ENCODE measurements at places on chromosomes 5 and 9. TPM values are rescaled to one million over a fixed set of nuclear protein-coding genes. Genes with fewer than 3 reads are reported as not detected.

Gene INSL4
- total RNA-seq, result not detected

GRCh38 chr9:17229945-17230560, 95.2 kb downstream of the CNTLN start:
- DNase-seq, result no peak

DNA sequence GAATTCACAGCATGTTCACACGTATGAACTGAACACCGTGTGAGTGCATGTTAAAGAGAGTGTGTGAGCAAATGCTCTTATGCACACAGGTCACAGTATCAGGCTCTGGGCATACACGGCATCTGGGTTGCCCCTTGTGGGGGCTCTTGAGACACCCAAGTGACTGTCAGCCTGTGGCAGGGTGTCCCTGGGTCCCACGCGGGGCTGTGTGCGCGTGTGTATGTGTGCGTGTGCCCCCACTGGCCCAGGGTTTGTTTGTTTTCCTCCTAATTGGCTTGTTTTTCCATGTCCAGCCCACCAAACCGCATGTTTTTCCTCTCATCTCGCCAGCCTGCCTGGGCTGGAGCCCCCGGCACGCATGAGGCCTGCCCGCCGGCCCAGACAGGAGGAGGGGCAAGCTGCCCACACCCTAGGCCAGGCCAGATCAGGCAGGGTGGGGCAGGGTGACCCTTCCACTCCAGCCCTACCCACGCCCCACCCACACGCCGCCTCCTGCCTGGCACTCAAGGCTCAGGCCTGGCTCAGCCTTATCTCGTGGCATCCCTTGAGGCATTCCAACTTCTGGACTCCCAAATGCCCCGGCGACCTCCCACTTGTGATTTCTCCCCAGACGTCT, 28.8 kb downstream of the CNTFR start:
- DNase-seq, result no peak

DNA sequence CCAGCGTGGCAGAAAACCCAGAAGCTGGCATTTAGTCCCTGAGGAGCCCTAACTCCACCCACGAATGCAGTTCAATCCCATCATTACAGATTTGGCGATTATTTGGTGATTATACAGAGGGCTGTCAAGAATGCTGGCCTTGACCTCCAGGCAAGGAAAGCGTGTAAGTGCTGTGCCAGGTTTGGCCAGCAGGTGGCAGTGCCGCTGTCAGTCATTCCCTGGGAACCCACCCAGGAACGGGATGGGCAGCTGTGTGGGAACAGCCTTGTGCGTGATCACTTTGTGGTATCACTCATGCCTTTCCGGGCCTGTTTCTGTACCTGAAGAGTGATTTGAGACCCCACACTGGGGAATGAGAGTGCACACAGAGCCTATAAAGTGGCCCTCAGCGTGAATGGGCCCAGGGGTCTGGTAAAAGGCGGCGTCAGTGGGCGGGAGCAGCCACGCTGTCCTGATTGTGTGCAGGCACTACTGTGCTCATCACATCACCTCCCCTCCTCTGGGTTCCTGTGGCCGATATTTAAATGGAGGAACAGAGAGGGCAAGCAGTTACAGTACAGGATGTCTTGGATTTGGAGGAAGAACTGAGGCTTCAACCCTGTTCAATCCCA, 215.6 kb downstream of the ROR2 start:
- DNase-seq, result peak; percentile 7

DNA sequence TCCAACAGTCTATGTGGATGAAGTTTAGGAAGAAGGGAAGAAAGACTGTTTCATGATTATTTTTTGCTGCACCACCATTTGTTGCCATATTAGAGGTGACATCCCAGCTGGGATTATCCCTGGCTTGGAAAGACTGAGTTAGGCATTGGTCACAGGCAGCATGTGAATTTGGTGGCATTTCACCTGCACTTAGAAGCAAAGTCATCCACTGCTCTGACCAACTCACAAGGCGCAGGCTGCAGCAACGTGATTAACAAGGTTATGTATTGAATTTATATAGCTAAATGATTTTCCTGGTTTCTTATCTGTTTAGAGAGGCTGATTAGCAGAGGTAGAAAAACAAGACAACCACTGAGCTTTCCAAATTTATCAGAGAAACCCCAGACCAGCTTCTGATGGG, 2.7 kb downstream of the FYB1 start:
- DNase-seq, result no peak

DNA sequence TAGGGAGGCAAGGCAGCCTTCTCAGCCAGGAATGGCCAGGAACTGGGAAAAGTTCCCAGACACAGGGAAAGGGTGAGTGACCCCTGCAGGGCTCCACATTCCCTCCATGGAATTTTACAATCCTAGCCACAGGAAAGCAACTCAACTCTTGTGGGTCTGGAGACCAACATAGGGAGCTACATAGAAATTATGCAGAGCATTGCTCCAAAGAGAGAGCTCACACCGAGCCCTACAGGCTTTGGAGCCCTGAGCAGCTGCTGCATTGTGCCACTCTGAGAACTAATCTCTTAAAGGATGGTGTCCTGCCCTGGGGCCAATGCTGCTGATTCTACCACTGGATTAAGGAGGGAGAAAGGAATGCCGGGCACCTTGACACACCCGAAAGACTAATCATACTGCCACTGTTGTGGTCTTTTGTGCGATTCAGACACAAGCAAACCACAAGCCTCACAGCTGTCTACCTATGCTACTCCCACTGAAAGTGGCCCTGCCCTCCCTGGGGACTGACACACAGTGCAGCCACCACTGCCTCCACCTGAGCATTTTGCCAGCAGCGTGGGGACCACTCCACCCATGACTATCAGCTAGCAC, 1089.8 kb upstream of the NUDT12 start:
- no peak for DNase-seq

- DNase-seq, result no peak
Observed at GRCh38 chr5:174807471-174807870, 83.1 kb downstream of the MSX2 start.

Gene LAMC3
- total RNA-seq, result 0.53 TPM

Gene LRRC19
- total RNA-seq, result not detected

GRCh38 chr9:84136119-84136868, 155.7 kb downstream of the RMI1 start:
- no peak for DNase-seq

DNA sequence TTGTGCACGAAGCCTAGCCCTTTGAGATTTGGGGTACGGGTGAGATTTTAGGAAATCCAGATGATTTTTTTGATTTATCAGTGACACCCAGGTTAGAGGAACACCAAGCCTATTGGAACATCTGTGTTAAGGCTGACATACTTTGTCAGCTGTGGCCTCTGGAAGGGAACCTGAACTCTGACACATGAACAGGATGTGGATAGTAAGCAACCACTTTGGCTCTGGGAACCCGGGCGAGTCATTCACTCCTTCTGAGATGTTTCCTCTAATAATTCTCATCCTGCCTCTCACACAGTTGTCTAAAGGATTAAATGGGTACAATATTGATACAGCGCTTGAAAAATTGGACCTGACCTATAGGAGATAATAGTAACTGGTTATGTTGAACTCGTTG, 67.8 kb downstream of the FGF1 start:
- DNase-seq, result no peak

Gene PCDHB7
- total RNA-seq, result 0.95 TPM

DNA sequence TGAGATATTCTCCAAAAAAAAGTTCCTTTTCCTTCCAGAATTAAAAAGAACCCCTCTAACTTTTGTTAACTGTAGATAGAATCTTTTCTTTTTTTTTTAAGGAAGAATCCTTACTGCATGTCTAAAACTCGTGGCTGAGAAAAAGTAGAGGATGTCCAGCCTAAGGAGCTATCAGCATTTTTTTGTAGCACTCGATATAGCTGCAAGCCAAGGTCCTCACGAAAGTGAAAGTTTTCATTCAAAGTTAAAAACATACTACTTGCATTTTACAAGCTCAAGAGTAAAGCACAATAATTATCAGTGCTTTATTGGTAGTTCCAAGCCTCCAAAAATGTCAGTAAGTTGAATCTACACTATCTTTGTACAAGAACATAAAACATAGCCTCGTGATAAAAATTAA, 28.7 kb upstream of the ZSWIM6 start:
- DNase-seq, result no peak

- no peak for DNase-seq
Observed at GRCh38 chr5:9340085-9340484, 205.8 kb downstream of the SEMA5A start.

- no peak for DNase-seq
Observed at GRCh38 chr5:127574852-127575679, 57.6 kb downstream of the PRRC1 start.

DNA sequence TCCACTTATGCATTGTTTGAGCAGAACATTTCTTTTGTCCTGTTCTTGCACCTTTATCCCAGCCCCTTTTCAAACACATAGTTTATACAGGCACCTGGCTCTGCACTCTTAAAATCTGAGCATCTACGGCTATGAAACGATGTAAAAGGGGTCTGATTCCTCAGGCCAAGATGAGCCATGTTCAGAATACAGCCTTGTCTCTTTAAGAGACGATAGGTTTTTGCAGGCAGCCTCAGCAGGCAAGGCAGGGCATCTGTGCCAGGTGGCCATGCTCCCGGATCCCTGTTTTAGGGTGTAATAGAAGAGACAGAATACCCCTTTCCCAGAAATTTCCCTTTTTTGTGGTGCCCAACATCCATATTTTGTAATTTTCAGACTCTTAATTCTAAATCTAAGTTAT, 89.1 kb upstream of the NFIB start:
- DNase-seq, result no peak

DNA sequence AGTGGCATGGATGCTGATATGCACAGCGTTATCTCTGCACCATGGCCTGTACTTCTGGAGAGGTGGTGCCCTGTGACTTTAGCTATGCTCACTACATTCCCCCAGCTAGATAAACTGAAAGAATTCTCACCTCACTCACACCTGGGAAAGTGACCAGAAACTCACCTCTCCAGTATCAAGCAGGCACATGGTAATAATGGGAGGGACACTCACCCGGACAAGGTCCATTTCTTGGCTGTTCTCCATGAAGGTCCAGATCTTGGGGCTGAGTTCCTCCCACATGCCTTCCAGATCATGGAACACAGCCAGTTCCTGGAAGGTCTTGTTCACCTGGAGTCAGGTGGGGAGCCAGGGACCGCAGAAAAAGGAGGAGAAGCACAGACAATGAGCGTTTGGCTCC, 72.8 kb downstream of the NIPSNAP3B start:
- DNase-seq, result no peak

DNA sequence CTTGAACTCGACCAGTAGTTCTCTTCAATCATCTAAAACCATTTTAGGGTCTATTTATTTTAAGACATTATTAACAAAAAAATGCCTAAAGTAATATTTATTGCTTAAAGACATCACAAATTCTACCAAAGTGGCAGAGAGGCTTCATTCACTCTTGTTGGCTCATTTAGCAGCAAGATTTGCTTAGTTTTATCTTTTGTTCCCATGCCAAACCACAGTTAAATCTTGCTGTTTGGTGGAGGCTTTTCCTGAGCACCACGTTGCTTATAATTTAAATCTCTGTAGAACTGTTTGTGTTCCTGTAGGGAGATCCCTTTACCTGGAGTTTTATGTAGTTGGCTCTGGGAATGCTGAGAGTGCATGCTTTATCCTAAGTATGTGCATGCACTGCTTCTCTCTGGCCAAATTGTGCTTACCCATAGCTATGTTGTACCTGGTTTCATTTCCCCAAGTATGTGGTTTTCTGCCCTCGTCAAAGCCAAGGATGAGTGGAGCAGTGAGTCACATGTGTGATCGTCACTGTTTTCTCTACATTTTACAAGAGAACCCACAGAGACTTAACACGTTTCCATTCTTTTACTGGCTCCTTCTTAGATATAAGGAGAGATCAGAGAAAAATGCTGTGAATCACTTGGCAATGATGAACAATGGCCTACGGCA, 42.1 kb upstream of the MAST4 start:
- no peak for DNase-seq

Gene S1PR3
- 14.3 TPM for total RNA-seq

DNA sequence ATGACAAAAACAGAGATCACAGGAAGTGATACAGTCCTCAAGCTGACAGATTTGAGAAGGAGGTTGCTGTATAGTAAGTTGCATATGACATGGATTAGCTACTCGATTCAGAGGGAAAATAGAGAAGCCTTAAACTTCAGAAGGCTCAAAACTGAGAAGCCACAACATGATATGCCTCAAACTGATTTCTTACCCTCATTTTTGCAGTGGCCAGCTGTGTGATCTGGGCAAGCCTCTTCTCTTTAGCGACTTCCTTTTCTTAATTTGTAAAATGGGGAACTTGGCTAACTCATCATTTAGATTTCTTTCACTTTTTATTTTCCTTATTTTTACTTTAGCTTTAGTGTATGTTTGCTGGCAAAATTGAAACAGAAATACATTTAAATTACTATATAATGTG, 421.1 kb downstream of the KIF4B start:
- no peak for DNase-seq

All from esophagus squamous epithelium (tissue), 5 donors.